ENCODE measurements at places on chromosomes 3 and 15.

GRCh38 chr3:147381596-147381995 lies 24.7 kb downstream of the ZIC4 start:
- DNase-seq, result no peak

- DNase-seq, result peak; percentile 75
Measured at GRCh38 chr3:128170866-128171516, 17.7 kb downstream of the EEFSEC start.

DNA sequence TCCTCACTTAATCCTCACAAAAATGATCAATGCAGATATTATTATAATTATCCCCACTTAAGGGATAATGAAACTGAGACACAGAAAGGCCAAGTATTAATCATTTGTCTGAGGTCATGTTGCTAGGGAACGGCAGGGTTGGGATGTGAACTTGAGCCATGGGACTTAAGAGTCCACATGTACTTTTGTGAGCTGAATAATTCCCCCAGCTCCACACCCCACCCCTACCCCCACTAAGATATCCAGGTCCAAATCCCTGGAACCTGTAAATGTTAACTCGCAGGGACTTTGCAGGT lies 290.5 kb upstream of the GADL1 start:
- no peak for DNase-seq

GRCh38 chr15:39920510-39921273 lies 626 bp upstream of the GPR176 start:
- peak; percentile 92 for DNase-seq

DNA sequence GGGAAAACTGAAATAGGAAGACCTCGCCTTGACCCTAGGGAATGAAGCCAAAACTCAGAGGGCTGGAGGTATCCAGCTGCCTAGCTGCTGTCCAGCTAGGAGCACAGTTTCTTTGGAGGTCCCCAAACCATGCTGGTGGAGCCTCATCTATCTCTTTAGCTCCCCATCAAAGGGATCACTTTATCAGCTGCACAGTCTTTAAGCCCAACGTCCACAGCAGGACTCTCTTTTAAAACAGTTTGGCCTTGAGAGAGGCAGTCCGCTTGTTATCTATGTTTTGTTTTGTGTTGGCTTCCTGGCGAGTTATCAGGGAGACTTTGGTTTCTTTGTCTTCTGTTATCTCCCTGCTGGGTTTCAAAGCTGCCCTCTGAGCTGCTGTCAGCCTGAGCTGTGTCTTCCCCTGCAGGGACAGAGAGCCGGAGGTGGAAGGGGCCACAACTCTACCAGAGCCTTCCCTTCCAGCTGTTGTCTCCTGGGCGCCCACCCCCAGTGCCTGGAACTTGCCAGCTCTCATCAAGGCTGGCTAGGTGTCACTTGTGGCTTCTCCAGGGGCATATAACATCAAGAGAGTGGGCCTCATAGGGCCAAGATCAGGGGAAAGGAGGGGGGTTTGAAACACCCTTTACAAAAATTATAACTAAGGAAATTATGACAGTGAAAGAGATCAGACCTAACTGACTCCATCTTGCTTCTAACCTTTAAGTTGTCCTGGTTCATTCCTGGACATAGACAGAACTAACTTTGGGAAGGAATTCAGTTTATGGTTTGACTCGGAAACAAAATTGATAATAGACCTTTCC lies 61.4 kb upstream of the C15orf39 start:
- DNase-seq, result peak; percentile 77

DNA sequence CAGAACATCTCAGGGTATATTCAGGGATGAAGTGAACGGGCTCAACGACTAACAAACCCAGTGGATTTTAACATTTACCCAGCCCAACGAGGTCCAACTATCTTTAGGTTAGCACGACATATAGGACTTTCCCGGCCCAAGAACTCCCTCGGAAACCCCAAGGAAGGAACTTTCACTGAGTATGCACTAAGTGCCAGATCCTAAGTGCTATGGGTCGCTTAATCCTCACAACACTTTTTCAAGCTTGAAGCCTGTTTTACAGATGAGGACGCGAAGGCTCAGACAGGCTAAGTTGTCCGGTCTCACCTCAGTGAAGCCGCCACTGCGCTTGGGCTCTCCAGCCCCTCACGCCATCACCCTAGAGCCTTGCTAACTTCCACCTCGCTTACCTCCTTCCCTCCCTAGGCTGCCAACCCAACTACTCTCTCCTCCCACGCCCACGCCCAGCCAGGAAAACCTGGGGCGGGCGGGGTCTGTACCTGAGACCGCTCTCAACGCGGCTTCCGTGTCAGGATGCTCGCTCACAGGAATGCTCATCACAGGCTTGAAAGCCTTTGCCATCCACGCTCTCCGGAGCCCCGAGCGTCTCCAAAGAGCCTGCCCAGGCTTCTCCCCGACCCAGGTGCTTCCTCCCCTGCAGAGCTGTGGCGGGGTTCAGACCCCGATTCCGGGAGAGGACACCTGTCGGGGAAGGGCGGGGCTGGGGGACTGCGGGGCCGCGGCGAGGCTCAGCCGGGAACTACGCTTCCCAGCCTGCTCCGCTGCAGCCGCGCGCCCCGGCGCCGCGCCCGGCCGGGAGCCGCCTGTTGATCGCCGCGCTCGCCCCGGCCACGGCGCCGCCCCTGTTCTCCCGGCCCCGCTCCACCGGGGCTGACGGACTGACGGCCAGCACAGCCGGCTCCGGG lies at the start of gene TMOD2:
TSS of gene TMOD2 (plus strand) at position 806 of the 905 bp plus-strand sequence. CDS start 14,845 bp downstream, outside the sequence.
- DNase-seq, result peak; percentile 54

DNA sequence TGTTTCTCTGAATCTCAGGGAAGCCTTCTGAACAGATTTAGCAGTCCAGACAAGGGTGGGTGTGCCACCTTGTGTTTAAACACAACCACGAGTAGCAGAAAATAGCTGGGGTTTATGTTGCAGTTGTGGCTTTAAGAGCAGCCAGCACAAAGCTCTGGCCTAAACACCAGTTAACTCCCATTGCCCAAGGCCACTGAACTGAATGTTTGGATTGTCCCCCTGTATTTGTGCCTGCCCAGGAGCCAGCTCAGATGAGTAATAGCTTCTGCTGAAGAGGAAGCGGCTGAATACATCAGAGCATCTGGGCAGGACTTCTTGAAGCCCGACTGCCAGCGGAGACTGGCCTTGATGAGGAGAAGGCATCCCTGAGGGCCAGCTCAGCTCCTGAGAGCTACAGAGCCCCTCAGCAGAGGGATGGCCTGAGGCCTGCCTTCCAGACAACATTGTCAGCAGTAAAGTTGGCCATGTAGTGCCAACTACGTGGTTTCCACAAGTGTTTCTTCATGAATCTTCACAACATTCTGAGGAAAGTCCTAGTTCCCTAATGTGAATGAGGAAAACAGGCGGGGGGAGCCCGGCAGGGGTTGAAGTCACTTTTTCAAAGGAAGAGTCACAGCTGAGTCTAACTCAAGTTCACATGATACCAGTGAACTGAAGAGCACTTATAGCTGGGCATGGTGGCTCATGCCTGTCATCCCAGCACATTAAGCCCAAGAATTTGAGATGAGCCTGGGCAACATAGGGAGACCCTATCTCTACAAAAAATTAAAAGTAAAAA lies 65.8 kb upstream of the ZBTB38 start:
- no peak for DNase-seq

GRCh38 chr3:13673207-13673606 lies 124.3 kb downstream of the FBLN2 start:
- no peak for DNase-seq

- no peak for DNase-seq
Measured at GRCh38 chr3:116413319-116413718, 32.0 kb downstream of the LSAMP start.

- DNase-seq, result no peak
Measured at GRCh38 chr3:55899887-55900286, 412.8 kb upstream of the WNT5A start.

- DNase-seq, result no peak
Measured at GRCh38 chr15:70268698-70269251, 171.1 kb upstream of the TLE3 start.

- no peak for DNase-seq
Measured at GRCh38 chr15:93042691-93043378, 46.2 kb downstream of the RGMA start.

DNA sequence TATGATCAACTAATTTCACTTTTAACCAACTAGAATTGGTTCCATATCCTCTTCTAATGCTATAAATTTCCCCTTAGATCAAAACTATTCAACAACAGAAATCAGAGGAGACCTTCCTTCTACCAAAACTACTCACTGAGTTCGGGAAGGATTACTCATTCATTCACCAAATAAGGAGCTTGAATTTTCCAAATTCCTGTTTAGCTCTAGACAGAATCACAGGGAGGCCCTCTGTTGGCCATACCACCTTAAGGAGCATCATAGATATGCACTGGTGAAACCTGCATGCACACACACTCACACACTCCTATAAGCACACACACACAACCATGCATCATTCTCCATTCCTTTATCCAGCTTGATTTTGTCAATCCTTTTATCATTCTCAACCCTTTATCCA lies 49.0 kb downstream of the SUCLG2 start:
- DNase-seq, result no peak

DNA sequence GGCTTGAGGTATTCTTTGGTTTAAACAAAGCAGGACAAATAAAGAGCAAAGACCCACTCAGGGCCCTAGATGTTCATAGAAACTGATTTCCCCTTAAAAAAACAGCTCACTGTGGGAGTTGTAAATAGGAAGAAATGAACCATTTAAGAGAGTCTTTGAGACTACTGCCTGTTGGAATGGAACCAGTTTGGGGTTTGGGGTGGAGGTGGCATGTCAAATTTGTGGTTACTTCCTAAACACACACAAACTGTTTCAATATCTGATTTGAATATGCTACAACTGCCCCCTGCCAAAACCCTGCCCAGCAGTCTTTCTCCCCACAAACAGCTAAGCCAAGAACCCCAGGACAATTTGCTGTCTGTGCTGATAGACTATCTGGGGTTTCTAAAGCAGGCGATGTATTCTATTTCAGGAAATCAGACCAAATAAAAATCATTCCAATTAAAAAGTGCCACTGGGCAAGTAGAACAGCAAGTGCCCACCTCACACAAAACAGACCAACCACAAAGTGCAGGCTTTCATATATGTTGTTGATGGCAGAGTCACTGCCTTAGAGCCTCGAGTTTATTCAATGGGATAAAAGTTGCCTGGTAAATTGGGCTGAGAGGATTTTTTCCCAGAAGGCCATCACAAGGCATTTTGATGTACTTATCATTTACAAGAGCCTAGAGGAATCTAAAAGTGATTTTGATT lies 293.9 kb upstream of the PROK2 start:
- DNase-seq, result no peak

Measured in erythroblast (primary cell).